ENCODE measurements at places on chromosomes 12 and 14. TPM values are rescaled to one million over a fixed set of nuclear protein-coding genes. Genes with fewer than 3 reads are reported as not detected.

Gene TMPRSS12
- not detected for total RNA-seq

Gene SIX4
- 6.4 TPM for total RNA-seq

Gene CLSTN3
- total RNA-seq, result 138 TPM

Gene SMCO2
- total RNA-seq, result 0.88 TPM

Gene MSI1
- total RNA-seq, result not detected

Gene HOXC12
- not detected for total RNA-seq

Gene LAG3
- total RNA-seq, result not detected

GRCh38 chr12:51432921-51433320 lies 8.3 kb downstream of the SLC4A8 start:
- DNase-seq, result no peak

- no peak for DNase-seq
These were observed 135.3 kb downstream of the SMOC1 start for GRCh38 chr14:70014406-70015095.

DNA sequence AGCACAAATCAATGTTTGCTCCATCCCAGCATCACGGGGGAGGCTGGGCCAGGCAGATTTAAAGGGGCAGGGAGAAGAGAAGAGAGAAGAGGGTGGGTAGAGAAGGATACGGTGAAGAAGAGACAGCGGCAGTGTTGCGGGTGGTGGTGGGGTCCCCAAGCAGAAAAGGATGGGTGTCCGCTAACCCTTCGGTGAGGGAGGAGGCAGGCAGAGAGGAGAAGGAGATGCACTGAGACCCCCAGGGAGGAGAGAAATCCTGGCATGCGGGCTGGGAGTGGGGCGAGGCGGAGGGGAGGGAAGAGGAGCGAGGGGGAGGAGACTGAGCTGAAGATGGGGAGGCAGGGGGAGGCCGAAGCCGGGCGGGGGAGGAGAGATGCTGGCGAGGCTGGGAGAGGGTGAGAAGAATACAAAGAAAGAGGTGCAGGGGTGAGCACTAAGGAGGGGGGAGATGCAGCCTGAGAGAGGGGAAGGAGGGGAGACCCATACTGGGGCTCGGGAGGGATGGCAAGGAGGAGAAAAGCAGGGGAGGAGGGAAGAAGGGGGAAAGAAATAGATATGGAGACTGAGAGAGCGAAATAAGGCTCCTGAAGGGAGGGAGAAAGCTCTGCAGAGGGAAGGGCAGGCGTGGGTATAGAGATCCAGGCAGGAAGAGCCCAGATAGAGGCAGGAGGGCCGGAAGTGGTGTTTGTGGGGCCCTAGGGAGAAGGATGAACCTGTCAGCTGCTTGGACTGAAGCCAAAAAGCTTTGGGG lies at the start of gene JPH4:
JPH4 (minus strand) TSS at position 231 of the 751 bp plus-strand sequence. CDS start 1,337 bp downstream, outside the sequence.
- no peak for DNase-seq

DNA sequence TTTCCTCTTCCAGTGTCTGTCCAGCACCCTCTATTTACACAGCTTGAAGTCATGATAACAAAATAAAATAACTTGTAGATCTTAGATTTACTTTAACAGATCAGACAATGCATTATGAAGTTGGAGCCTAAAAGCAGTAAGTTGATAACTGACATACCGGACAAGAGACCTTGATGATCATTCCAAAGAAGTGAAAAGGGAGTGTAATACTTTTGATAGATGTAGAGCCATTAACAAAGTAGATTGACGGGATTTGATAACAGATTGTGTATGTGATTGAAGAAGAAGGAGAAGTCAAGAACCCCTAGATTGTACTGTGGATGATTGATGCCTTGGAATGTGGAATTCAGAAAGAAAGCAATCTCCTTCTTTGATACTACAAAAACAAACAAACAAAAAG lies 403.8 kb upstream of the MGAT4C start:
- no peak for DNase-seq

- no peak for DNase-seq
These were observed 207.3 kb upstream of the OR4E1 start for GRCh38 chr14:21880918-21881317.

- DNase-seq, result no peak
These were observed 120.5 kb downstream of the DENND5B start for GRCh38 chr12:31470459-31470858.

DNA sequence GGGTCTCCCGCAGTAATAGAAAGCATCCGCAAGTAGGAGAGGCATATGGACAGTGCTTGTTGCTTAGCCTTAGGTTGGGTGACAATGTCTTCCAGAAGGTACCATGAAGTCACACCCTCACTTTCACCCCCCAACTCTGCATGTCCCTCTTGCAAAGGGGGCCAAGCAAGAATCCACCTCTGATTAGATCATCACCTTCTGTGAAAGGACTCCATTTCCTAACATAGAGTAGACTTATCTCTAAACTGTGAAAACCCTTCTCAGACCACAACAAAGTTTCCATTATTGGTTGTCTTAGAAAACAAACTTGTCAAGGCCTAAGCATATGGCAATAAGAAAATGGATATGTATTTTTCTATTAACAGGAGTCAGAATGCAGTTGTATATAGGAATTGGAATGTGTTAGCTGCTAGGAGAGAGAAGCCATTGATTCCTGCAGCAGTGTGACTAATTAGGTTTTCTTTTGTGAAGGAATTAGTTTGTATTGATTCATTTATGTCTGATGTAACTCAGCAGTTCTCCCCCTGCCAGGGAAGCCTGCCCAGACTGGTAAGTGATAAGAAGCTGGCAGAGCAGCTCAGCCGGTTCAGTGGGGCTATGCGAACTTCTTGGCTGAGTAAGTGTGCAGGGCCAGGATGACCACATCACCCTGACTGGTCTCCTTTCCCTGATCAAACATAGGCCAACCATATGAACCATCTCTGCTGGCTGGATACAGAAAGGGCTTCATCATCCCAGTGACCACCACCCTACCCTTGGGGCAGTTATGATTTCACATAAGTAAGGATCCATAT lies 107.3 kb upstream of the CCDC196 start:
- DNase-seq, result no peak

- DNase-seq, result no peak
These were observed 235.7 kb downstream of the TTC8 start for GRCh38 chr14:89060191-89060590.

DNA sequence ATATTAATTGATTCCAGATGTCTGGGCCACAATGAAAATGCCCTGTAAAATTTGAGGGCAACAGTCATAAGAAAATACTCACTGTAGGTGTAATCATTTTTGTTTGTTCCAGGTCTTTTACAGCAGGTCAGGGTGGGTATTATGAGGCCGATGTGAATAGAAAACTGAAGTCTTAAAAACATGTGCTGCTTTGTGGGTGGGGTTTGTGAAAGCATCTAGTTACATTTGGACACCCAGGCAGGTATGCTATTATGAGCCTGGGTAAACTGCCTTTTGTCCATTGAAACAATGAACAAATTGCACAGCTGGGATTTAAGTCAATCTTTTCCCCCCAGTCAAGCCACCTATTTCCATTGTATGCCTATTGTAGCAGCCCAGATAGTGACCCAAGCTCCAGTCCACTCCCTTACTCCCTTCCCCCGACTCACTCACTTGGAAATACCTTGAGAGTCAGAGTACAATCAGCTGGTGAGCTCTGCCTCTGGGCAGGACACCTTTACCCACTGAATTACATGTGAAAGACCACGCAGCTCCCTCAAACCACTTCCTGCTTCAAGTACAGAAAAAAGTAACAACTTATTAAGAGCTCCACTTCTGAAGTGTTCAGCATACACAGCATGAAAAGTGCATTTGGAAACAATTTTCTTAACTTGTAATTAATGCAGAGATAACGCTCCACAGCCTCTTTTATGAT lies 1.8 kb downstream of the IGF1 start:
- no peak for DNase-seq

GRCh38 chr14:93059917-93060545 lies 55.7 kb downstream of the ITPK1 start:
- no peak for DNase-seq

DNA sequence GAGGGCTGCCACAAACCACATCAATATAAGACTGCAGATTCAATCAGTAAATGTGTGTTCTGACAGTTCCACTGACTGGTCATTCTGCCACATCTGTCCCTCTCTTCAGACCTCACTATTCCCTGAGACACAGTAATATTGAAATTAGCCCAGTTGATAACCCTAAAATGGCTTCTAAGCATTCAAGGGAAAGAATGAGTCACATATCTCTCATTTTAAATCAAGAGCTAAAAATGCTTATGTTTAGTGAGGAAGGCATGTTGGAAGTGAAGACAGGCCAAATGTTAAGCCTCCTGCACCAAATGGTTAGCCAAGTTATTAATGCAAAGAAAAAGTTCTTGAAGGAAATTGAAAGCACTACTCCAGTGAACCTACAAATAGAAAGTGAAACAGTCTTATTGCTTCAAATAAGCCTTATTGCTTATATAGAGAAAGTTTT lies 24.5 kb upstream of the KIF21A start:
- no peak for DNase-seq

- no peak for DNase-seq
These were observed 8.0 kb downstream of the CHGA start for GRCh38 chr14:92930737-92931602.

DNA sequence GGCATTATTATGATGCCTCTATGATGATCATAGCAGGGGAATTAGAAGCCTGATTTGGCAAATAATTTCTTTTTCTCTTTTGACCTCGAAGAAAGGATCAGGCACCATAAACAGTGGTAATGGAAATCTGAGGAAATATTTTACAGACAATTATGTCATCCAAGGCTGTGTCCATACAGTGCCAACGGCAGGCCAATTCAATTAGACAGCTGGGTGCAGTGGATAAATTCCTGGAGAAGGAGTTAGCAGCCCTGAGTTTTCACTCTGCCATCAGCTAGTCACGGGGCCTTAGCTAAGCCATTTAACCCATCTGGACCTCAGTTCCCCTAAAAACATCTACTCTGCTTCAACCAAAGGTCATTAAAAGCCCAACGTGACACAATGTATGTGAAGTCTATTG lies 4.1 kb downstream of the TPH2 start:
- DNase-seq, result no peak

DNA sequence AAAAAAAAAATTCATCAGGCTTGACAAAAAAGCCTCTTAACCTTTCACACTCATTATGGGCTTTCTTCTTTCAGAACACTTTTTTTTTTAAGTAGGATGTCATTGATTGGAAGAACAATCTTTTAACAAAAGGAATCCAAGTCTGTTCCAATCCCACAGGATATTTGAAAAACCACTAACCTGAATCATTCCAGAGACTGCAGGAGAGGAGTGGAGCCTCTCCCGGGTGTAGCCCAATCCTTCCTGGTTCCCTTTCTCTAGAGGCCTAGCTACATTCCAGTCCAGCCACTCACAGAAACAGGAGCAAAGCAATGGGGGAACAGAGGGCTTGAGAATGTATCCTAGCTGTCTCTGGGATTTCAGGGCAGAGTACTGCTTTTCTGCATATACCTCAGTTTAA lies 4.3 kb downstream of the MFAP5 start:
- no peak for DNase-seq

- DNase-seq, result no peak
These were observed 11.5 kb upstream of the RASSF3 start for GRCh38 chr12:64598831-64599230.

GRCh38 chr12:107788281-107788680 lies 13.8 kb downstream of the ASCL4 start:
- no peak for DNase-seq

- no peak for DNase-seq
These were observed 12.6 kb upstream of the DDX47 start for GRCh38 chr12:12800406-12801180.

GRCh38 chr14:52443506-52443905 lies 108.8 kb downstream of the TXNDC16 start:
- no peak for DNase-seq

GRCh38 chr12:107431942-107432341 lies 253.7 kb upstream of the PWP1 start:
- DNase-seq, result no peak

DNA sequence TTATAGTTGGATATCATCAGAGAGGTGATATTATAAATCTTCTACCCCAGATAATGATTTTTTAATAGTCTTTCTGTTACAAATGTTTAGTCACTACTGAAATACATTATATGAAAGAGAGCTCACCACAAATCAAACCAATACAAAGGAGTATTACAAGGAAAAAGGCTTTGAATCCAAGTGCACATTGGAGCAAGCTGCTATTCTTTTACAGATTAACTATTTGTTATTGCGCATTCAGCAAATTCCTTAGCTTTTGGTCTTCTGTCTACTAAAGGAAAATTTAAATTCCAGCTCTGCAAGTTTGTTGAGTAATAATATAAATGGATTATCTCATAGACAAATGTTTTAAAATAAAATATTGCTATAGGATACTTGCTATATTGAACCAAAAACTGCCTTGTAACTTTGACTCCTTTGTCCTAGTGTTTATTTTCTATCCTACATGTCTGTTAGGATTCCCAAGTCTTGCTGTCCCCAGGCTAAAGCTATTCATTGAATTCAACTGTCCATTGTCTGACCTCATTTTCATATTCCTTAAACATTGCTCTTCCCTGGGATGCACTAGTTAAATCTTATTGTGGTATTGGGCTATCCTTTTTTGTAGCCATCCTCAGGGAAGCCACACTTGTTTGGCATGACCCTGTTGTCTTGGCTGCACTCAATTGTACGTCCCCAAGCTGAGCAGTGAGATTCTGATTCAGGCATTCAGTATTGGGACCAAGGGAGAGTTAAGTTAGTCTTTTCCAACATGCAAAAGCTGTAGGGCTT lies 41.5 kb downstream of the PDE3A start:
- no peak for DNase-seq

DNA sequence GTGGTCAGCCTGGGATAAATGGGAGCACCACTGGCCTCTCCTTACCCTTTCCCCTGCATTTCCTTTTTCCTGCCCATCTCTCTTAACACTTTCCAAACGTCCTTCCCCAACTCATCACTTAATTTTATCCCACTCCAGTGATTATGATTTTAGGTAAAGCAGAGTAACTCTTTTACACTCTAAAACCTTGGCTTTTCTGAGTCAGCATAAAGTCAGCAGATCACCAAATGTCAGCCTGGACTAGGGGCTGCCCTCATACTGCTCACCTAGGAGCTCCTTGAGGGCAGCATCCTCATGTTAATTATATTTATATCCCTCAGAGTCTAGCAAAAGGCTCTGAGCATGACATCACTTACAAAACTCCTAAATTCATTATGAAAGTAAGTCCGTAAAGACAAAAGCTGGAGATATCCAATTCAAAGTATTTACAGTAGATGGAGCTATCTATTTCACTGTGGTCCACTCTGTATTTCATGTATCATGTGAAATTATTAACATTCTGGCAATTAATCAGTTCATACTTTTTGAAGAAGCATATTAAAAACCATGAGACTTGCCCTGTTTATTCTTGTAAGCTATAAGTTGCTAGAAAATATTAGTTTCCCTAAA lies 17.0 kb upstream of the DICER1 start:
- no peak for DNase-seq

GRCh38 chr14:100304825-100305323 lies 1.4 kb downstream of the SLC25A29 start:
- DNase-seq, result no peak

DNA sequence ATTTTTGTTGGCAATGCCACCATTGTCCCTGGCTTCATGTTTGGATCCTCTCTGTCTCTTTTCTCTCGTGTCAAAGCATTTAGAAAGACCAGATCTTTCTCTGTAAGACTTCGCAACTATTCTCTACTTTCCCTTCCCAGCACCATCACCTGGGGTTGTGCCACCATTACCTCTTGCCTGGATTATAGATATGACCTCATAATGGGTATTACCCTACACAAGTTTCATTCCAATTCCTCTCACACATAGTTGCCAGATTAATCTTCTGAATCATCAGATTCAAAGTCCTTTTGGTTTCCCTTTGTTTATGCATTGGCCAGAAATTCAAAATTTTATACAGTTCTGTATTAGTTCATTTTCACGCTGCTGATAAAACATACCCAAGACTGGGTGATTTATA lies 27.2 kb upstream of the DHRS2 start:
- no peak for DNase-seq
